ENCODE measurements at places on chromosomes 5 and 9.

GRCh38 chr5:28355831-28356230, 1317.4 kb upstream of the CDH9 start:
- DNase-seq = no peak

DNA sequence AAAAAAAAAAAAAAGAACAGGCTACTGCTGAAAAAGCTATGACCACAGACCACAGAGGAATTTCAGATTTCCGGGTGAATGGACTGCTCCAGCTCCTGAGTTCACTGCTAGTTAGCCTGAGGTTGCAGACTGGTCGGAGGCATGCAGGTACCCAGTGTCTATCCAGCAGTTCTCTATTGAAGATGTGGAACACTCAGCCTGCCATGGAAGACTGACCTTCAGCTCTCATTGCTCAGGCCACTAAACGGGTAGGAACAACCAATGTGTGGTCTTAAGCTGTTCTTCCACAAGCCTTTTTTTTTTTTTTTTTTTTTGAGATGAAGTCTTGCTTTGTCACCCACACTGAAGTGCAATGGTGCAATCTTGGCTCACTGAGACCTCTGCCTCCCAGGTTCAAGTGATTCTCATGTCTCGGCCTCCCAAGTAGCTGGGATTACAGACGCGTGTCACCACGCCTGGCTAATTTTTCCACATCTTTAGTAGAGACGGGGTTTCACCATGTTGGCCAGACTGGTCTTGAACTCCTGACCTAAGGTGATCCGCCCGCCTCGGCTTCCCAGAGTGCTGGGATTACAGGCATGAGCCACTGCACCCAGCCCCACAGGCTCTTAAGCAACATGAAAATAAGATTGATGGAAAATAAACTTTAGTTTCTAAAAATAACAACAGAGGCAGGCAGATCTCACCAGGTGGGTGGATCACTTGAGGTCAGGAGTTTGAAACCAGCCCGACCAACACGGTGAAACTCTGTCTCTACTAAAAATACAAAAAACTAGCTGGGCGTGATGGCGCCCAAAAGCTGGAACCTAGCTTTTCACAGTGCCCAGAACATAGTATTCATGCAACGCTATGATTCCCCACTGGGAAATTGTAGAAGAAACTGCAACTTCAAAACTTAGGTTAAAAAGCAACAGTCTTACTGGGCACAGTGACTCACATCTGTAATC, 20.0 kb upstream of the NPM1 start:
- DNase-seq = no peak

DNA sequence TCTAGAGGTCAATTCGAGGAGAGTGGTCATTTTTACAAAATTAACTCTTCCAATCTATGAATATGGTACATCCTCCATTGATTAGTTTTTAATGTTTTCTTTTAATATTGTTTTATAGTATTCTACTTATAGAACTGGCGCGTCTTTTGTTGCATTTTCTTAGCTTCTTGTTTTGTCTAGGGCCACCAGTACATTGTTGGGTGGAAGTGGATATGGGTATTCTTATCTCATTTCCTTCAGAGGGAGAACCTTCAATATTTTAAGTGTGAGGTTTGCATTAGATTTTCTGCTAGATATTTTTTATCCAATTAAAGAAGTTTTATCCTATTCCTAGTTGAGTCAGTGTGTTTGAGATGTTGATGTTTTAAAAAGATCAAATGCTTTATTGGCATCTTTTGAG, 69.8 kb downstream of the RPS23 start:
- DNase-seq = no peak

DNA sequence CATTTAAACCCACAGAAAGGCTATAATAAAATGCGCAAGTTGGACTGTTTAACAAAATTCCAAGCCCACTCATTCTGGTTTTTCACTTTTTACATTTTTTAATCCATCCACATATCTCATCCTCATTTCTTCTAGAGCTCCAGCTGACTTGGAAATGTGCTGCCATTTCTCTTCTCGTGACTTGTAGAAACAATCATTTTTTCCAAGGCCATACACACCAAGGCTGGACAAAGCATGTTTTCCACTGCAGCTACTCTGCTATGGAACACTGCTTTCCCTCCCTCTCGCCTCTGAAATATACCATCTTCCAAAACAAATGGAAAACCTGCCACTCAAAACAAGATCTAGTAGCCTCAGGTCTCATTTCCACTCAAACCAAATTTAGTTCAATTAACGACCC, 141.1 kb downstream of the ESM1 start:
- DNase-seq = no peak

- no peak for DNase-seq
These were observed 63.4 kb downstream of the SMIM23 start for GRCh38 chr5:171848911-171849520.

GRCh38 chr9:134640506-134641172, 964 bp upstream of the COL5A1 start:
- no peak for DNase-seq

DNA sequence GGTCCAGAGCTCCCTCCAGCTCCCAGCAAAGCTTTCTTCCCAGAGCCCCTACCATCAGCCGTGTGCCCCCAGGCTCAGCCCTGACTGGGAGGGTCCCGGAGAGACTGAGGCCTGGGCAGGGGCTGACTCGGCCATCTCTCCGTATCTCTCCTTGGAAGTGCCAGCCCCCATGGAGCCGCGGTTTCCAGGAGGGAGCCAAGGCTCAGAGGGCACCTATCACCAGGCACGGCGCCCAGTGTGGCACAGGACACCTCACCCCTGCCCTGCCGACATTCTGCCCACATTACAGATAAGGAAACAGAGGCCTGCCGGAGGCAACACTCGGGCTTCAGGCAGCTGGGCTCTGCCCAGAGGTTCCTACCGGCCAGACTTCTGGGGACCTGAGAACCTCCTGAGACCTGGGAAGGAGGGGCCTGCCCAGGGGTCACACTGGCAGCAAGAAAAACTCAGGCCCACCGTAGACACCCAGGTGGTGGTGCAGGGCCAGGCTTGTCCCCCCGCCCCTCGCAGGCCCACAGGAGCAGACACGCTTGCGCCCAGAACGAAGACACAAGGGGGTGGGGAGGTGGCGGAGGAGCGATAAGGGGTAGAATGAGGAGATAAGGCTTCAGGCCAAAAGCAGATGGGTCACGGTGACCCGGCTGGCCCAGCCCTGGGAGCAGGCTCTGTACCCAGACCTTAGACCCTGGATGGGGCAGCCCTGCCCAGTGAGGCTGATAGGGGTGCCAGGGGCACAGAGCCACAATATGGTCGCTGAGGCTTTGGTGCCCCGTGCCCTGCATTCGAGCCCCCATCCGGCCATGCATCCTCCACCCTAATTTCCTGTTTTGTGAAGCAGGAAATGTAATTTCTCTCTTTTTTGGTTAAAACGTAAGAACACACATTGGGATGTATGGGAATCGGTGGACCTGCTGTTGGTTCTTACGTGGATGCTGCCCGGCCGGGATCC, 11.8 kb downstream of the NR5A1 start:
- DNase-seq = no peak

DNA sequence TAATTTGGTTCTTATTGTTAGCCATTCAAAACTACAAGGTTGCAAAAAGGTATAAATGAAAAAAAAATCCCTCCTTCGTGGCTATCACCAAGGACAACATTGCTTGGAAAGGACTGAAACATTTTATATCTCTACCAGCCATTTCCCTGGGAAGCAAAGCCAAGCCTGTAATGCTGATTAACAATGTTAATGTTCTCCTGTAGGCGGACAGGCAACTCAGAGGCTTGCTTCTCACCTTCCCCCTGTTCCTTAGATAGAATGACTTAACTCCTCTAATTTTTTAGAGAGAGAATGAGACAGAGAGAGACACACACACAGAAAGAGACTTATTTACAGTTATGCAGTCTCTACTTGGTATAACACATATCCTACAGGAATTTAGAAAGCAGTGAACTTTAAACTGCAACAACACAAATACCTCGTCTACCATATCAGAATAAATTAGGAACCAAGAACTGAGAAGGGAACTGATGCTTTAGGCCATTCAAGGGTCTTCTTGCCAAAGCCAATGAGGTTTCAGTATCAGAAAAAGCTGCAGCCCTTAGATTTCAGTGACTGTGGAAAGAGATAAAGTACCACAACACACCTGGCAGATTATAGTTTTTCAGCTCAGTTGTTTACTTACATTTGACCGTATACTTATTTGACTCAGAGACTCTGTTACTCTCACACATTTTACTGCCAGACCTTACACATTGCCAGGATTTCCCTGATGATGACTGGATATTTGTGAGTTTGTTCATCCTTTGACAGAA, 20.9 kb upstream of the MAN2A1 start:
- no peak for DNase-seq

DNA sequence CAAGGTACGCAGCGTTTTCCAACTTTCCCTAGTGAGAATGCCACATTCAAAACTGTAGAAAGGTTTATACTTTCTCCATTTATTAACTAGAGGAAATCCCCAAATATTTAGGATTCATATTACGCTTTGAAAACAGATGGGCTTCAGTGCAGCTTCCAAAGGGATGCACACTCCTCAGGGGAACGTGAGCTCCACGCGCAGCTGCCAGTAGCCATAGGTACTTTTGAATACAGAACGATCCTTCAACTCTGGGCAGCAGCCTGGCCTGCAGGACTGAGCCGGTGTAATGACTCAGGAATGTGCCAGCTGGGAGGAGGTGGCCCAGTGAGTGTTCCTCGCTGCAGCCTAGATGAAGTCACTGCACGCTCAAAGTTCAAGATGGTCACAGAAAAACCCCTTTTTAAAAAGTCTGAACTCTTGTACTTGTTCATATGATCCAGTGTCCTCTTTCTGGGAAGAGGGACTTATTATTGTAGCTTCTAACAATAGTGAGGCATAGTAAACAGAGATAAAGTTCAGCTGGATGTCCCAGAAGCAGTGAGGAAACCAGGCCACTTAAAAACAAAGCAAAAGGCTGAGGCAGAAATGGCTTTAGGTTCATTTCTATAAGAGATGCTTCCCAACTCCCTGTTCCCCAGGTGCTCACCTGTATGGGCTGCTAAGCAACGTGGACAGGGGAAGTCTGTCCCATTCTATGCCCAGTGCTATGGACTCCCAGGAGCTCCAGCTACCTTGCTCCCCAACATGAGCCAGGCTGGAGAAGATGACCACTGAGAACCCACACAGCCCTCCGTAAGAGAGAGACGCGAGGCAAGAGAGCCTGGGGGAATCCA, 130.0 kb downstream of the LHFPL2 start:
- no peak for DNase-seq

DNA sequence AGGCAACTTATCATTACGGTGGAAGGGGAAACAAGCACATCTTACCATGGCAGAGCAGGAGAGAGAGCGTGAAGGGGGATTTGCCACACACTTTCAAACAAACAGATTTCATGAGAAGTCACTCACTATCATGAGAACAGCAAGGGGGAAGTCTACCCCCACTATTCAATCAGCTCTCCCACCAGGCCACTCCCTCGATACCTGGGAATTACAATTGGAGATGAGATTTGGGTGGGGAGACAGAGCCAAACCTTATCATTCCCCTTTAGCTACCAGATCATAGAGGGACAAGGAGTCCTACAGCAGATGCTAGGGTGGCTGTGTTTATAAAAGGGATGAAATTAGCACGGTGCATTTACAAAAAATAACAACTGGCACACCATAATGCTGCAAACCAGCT, 2149.4 kb upstream of the ACO1 start:
- DNase-seq = no peak

- DNase-seq = no peak
These were observed 53.0 kb downstream of the SUB1 start for GRCh38 chr5:32638309-32638708.

- DNase-seq = no peak
These were observed 245.4 kb upstream of the NREP start for GRCh38 chr5:112002376-112002775.

- DNase-seq = no peak
These were observed 62.1 kb upstream of the SARDH start for GRCh38 chr9:133800266-133800665.

GRCh38 chr5:140868721-140869554, at the start of gene PCDHA11:
Gene PCDHA11 (plus strand): TSS chr5:140868957. CDS start chr5:140869104, 147 bp downstream.
- DNase-seq = no peak

DNA sequence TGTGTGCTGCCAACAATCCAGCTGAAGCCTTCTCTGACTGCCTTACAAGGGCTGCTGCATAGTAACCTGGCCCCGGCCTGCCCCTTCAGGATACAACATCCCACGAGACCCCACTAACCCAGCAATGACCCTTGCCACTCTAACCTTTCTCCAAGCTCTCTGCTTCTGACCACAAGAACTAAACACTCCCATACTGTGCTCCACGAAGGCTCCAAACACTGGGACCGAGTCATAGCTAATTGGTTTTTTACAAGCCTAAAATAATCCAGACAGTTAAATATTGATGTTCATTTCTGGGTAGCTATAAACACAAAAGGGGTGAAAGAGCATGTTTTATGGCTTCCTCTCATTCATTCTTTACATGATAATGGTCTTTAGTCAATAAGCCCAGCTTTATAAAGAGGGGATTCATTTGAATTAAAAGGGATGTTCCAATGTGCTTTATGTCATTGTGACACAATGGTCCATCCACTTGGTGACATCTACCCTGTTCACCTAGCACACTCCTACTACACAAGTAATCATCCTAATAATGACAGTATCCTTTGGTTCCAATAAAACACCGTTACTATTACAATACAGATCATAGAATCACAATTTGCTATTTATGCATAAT, 16.2 kb upstream of the TLE4 start:
- no peak for DNase-seq

GRCh38 chr5:170576602-170577535, 73.0 kb downstream of the KCNIP1 start:
- DNase-seq = no peak

- DNase-seq = no peak
These were observed 86.7 kb upstream of the NFIB start for GRCh38 chr9:14400658-14400995.

DNA sequence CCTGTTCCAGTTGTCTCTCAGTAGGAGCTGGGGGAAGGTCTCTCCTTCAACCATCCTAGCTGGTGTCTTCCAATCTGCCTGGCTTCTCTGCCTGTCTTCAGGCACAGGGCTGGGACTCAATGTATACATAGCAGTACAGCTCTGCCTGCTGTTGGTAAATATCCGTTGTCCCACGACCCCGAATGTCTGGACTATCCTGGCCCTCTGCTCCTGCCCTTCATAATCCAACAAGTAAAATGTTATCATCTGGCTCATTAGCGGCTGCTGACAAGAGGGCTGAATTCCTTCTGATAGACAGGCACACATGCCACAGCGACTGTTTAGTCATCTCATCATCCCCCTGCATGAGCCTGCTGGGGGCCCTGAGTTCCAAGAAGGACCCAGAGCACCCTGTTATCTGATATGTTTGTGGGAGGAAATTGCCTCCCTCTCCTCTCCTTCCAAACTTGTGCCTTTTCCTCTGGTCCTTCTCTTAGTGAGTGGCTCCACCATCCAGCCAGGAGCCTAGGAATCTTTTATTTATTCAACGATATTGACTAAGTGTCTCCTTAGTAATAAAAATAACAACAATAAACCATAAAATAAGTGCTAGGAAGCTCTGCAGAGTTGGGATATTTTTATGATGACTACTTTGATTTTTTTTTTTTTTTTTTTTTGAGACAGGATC, 29.5 kb upstream of the TGFBR1 start:
- no peak for DNase-seq

DNA sequence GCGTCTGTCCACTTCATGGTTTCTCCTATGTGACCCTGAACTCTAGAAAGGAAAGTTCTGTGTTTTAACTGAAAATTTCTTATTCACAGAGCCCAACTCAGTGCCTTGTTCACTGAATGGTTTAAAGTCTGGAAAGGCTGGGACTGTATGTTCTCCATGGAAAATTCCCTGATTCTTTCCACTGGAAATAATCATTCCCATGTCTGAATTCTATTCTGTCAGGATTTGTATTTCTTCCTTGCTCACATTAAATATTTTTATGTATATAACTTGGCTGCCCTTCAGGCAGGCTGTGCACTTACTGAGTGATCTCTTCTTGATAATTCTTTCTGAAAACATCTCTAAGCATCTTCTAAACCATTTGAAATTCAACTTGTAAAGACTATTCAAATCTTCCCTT, 1126.9 kb upstream of the DMAC1 start:
- no peak for DNase-seq

- DNase-seq = no peak
These were observed 48.6 kb upstream of the RNU6ATAC start for GRCh38 chr9:134212809-134213507.
